Mucosa of gallbladder (tissue), 1 donor: ENCODE measurements at places on chromosomes 4 and X. TPM values are rescaled to one million over a fixed set of nuclear protein-coding genes. Genes with fewer than 3 reads are reported as not detected.

Gene CCSER1
- 5.4 TPM for total RNA-seq

Gene H2BW1
- total RNA-seq = not detected

Gene RS1
- total RNA-seq = not detected

Gene EOLA2
- total RNA-seq = 30.2 TPM

Gene FRG2
- total RNA-seq = not detected

Gene NLGN3
- 2.5 TPM for total RNA-seq

DNA sequence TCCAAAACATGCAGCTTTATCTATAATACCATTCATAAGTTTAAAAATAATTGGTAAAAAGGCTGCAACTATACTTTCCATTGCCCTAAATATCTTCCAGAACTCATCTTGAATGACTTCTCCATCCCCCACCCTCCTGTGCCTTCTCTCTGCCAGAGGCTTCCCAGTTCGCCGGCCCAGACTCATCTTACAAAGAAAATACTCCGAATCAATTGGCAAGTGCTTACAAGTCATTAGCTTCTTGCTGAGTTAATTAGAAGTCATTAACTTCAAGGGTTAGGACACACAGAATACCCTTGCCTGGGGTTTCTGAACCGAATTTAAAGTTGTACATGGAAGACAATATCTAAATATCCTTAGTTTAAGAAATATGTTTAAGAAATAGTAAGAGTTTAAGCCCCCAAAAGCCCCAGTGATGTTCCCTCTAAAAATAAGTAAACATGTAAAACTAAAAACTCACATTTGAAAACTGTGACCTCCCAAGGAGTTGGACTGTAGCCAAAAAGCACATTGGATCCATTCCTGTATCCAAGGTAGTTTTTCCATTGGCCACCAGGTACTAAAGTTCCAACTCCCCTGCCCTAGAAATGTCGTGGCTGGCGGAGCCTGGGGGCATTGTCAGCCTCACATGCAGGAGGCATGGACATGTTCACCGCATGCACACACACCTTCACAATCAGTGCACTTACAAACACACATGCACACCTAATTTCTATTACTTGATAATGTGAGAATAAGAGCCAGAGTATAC, 535.2 kb upstream of the FAT1 start:
- DNase-seq = no peak

GRCh38 chrX:42073448-42073847, 150.1 kb upstream of the CASK start:
- DNase-seq = no peak

DNA sequence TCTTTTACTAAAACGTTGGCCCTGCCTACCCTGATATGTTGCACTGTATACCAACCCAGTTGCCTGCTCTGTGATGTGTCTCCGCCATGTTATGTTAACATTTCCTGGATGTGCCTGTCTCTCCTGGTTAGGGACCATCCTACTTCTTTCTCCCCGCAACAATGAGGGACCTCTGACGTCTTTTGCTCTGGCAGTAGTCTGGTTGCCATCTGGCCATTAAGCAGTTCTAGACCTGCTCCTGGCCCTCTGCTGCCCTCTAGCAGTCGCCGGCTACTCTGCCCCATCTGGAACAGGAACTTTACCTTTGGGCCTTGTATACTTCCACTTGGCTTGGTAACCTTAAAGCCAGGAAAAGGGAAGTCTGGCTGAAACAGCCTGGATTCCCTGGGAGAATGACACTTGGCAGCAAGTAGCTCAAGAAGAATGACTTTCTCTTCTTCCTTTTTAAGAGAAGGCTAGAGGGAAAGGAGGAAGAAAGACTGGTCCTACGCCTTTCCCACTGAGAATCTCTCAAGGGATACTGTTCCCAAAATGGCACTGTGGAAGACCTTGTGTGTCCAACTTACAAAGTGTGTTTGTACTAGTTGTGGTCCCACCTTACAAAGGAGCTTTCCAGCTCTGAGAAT, 63.5 kb downstream of the GPC3 start:
- DNase-seq = peak; percentile 55

GRCh38 chr4:179530958-179531357, 2088.7 kb upstream of the AGA start:
- no peak for DNase-seq

DNA sequence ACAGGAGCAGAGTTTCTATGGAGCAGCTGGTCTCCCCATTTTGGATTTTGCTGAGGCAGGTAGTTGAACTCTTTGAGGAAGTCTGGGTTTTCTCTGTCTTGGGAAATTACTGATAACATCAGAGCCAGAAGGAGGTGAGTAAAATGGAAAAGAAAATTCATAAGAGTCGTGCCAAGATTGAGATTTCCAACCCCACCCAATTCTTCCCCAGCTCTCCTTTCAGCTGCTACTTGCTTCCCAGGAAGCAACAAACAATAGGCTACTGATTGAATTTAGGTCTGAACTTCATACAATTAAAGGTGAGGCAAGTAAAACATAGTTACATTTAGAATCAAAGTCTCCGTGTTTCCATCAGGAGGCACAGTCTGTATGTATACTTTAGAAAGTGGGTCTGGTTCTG, 54.6 kb upstream of the EOLA2 start:
- no peak for DNase-seq

DNA sequence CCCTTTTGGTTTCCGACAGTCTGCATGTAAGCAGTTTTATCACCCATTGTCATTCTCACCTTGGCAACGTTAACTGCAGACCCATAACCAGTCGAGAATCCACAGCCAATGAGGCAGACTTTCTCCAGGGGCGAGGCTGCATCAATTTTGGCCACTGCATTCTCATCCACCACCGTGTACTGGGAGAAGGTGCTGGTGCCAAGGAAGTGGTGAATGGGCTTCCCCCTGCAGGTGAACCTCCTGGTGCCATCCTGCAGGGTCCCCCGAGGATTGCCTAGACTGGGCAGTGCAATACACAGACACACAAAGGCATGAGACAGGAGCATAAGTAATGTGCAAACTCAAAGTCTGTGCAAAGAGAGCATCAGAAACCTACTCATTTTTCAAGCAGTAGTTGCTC, 5.4 kb downstream of the ADH1B start:
- DNase-seq = no peak

DNA sequence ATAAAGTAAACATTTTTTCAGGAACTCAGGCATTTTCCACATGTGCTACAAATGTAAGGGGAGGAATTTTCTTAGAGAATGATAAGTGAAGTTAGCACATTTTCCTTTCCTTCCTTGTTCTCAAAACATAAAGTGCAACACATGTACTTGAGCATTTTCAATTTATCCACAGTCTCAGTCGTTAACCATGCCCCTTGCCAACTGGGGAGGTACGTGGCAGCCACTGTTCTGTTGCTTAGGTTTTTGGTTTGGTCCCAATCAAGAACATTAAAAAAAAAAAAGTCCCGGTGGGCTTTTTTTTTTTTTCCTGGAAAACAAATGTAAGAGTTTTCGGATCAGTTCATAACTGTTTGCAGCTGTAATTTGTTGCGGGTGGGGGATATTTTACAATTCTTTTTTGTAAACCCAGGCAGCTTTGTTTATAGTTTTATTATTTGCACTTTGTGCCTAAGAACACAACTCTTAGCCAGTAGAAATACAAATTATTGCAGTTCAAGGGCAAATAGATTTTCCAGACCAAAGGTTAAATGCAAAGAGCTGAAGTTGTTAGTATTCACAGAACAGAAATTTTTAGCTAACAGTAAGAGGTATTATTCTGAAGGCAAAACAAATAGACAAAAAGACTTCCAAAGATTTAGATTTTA, 112.1 kb upstream of the NAP1L5 start:
- DNase-seq = no peak

- DNase-seq = no peak
Measured at GRCh38 chrX:46782034-46782433, 23.1 kb upstream of the SLC9A7 start.

DNA sequence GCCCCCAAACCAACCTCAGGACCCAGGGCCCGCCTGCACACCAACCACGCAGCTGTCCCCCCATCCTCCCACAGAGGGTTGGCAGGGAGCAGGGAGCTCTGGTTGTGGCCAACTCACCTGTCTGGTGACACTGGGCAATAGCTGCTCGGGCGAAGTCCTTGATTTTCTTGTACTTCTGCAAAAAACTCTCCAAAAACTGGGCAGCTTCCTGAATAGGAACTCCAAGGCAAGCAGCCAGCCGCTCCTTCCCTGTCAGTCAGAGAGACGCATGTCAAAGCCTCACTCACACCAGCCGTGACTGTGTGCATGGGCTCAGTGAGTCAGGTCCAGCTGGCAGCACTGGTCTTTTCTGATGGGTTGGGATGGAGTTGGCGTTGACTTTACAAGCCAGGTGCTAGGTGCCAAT, 26.4 kb downstream of the NAT8L start:
- DNase-seq = no peak

GRCh38 chr4:3087115-3087797, 12.8 kb downstream of the HTT start:
- DNase-seq = no peak

- no peak for DNase-seq
Measured at GRCh38 chr4:118676128-118676527, 9.1 kb upstream of the METTL14 start.

- no peak for DNase-seq
Measured at GRCh38 chr4:78004270-78004669, 52.9 kb upstream of the FRAS1 start.

DNA sequence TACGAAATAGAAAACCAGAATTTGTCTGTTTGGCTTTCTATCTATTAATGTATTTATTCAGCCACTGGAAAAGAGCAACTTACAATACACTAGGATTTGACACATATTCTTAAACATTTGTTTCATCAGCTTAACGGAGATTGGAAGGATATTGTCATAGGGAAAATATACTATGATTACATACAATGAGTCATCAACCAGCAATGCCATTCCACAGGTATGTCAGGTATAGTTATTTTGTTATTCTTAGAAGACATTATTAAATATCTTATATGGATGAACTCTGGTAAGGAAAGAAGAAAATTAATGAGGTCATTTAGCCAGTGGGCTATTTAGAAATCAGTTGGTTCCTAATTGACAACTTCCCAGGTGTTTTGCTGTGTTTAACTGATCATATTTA, 926.6 kb downstream of the STIM2 start:
- DNase-seq = no peak

GRCh38 chr4:91598696-91599095, 705.1 kb upstream of the GRID2 start:
- no peak for DNase-seq

GRCh38 chrX:78514852-78515251, 144.3 kb downstream of the RTL3 start:
- no peak for DNase-seq

GRCh38 chrX:134801267-134801666, 143.0 kb upstream of the PLAC1 start:
- DNase-seq = no peak

DNA sequence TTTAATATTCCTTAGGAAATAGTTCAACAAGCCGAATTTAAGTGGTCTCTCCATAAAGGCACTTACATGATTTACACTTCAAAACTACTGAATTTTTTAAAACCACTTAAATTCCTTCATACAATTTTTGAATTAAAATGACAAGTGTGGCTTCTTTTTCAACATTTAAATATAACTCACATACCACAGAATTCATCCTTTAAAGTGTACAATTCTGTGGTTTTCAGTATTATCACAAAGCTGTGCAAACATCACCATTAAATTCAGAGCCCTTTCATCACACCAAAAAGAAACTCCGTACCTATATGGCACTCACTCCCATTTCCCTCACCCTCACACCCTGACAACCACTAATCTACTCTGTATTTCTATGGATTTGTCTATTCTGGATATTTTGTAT, 200.9 kb upstream of the MAB21L2 start:
- DNase-seq = no peak

GRCh38 chr4:127214931-127215330, 417.8 kb upstream of the INTU start:
- no peak for DNase-seq

- no peak for DNase-seq
Measured at GRCh38 chr4:109945056-109945455, 32.4 kb downstream of the EGF start.

GRCh38 chr4:71765821-71766383, 18.0 kb downstream of the GC start:
- DNase-seq = no peak
